ENCODE measurements at places on chromosomes 11 and 22.

- DNase-seq: no peak
Measured at GRCh38 chr11:28976801-28977145, 868.6 kb downstream of the METTL15 start.

DNA sequence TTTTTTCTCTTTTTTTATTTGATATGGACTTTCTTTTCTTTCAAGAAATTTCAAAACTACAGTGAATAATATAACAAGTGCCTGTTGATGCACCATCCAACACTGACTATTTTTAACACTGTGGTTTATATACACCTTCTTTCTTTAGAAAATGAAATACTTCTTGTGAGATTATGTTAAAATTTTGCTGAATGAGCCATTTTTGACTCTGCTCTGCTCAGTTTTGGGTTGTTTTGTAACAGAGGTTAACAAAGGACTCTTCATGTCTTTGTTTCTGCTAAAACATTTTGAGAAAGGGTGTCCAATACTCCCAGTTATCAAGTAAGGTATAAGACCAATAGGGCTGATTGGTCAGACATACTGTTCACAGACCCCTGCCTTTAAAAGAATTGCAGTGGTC is 44.0 kb upstream of the TENM4 start:
- no peak for DNase-seq

DNA sequence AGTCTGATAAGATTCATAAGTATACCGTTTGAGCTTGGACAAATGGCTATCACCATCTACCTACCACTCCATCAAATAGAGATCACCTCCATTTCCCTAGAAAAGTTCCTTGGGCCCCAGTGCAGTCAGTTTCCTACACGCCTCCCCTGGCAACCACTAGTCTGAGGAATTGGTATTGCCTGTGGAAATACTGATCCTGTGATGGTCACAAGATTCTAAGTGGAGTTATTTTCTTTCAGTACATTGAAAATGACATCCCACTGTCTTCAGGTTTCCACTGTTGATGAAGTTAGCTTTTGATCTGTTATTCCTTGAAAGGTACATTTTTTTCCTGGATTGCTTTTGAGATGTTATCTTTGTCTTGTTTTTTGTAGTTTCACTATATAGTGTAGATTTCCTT is 4.6 kb upstream of the ACCSL start:
- no peak for DNase-seq

- DNase-seq: no peak
Measured at GRCh38 chr11:134412203-134413042, at the start of gene B3GAT1. B3GAT1 (minus strand) TSS chr11:134412242; CDS start chr11:134387659, 24,583 bp downstream.

Data from cortex of kidney (tissue), 1 donor.